ENCODE measurements at places on chromosomes 6 and 20.

DNA sequence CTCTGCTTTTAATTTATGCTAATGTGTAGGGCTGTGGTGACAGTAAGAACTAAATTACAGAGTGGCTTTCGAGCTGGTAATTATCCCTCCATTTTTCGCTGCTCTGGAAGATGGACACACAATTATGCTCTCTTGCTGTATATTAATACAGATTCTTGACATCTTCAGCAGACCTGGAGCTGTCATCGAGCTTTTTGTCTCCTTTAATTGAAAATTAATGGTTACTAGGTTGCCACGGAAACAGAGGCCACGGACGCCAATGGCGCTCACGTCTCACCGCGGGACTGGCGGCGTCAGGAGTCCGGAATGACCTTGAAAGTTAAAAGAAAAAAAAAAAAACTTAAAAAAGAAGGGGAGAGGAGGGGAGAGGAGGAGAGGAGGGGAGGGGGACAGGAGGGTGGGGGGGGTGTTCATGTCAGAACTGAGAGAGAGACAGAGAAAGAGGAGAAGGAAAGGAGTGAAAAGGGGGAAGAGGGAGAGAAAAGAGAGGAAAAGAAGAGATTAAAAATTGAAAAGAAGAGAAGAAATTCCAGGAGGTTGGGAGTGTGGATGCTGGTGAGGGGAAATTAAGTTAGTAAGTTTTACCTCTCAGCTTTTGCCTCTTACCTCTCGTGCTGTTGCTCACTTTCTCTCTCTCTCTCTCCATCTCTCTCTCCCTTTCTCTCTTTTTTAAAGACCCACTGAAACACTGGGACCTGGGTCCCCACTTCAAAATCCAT lies 22.1 kb upstream of the FOXP4 start:
- no peaks in the 10 kb centered on the region for H3K27me3 ChIP-seq
- H3K4me3 ChIP-seq: no peak overlapping the region
- no peak overlapping the region for H3K27ac ChIP-seq
- no peaks in the 10 kb centered on the region for H3K36me3 ChIP-seq
- H3K4me1 ChIP-seq: no peaks in the 10 kb centered on the region

GRCh38 chr6:5626727-5627426 lies 365.6 kb downstream of the FARS2 start:
- H3K36me3 ChIP-seq: no peaks in the 10 kb centered on the region
- no peak overlapping the region for H3K27ac ChIP-seq
- H3K27me3 ChIP-seq: no peaks in the 10 kb centered on the region
- no peak for DNase-seq
- H3K4me1 ChIP-seq: no peaks in the 10 kb centered on the region

DNA sequence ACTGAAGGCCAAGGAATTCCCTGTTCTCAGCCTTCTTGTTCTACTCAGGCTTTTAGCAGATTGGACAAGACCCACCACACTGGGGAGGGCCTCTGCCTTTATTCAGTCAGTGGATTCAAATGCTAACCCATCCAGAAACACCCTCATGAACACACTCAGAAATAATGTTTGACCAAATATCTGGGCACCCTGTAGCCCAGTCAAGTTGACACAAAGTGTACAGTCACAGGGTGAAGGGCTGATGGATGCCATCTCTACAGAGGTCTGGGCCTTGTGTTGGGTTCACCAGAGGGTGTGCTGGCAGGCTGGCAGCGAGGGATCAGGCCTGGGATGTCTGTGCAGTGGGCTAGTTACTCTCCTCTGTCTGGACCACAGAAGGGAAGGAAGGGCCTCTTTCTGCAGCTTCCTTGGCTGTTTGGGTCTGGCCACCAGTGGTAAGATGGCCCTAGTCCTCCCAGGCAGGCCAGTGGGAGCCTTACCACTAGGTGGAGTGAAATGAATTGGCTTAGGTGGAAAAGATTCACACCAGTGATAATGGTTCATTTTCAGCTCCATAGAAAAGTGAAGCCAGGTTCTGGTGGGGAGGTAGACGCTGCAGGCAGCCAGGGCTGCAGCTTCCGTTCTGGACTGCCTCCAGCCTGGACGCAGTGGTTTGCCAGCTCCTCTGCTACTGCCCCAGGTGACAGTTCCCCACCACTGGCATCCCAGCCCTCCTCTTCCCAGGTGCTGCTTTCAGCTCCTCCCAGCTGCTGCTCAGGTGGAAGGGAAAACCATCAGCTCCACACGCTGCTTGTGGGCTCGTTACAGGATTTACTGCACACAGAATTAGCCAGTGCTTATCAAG lies 9.2 kb downstream of the TUBB2A start:
- H3K4me1 ChIP-seq: no peaks in the 10 kb centered on the region
- no peak for DNase-seq
- no peaks in the 10 kb centered on the region for H3K36me3 ChIP-seq
- no peak overlapping the region for H3K4me3 ChIP-seq

- no peak overlapping the region for H3K4me3 ChIP-seq
- no peak overlapping the region for H3K27ac ChIP-seq
- H3K36me3 ChIP-seq: no peaks in the 10 kb centered on the region
- H3K4me1 ChIP-seq: peaks cover 17% of the 10 kb centered on the region
These were observed 70.4 kb upstream of the PTPN1 start for GRCh38 chr20:50439539-50440453.

DNA sequence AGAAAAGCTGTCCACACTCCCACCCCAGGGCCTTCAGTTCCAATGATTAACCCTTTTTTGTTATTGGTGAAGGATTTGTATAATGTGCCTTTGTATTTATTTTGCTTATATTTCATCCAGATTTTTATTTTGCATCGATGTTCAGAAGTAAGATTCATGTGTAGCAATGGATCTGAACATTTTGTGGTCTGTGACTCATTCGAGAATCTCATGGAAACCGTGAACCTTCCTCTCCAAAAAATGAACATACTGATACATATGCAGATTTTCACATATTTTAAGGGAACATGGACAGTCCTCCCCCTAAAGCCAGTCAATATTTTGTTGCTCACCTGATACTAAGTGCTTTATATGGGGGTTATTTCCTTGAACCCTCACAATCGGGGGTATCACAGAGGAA lies 421.8 kb upstream of the SOX4 start:
- no peaks in the 10 kb centered on the region for H3K36me3 ChIP-seq
- no peak for DNase-seq
- no peaks in the 10 kb centered on the region for H3K4me1 ChIP-seq
- H3K27me3 ChIP-seq: no peaks in the 10 kb centered on the region
- H3K27ac ChIP-seq: no peak overlapping the region
- H3K4me3 ChIP-seq: no peak overlapping the region

GRCh38 chr6:47043286-47043685 lies 1.2 kb upstream of the ADGRF1 start:
- H3K36me3 ChIP-seq: no peaks in the 10 kb centered on the region

DNA sequence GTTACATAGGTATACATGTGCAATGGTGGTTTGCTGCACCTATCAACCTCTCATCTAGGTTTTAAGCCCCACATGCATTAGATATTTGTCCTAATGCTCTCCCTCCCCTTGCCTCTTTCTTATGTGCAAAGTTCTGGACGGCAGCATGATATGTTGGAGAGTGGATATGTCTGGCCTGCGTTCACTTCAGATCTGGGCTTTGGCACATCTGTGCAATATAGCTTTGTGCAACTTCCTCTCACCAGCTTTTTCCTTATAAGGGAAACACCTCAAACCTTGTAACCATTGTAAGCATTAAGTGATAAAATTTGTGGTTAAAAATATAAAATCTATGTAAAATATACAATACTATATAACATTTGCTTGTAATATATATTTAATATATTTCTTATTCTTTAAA lies 288.0 kb downstream of the PHACTR1 start:
- H3K27ac ChIP-seq: no peak overlapping the region
- no peak for DNase-seq
- no peaks in the 10 kb centered on the region for H3K4me1 ChIP-seq
- H3K27me3 ChIP-seq: no peaks in the 10 kb centered on the region

DNA sequence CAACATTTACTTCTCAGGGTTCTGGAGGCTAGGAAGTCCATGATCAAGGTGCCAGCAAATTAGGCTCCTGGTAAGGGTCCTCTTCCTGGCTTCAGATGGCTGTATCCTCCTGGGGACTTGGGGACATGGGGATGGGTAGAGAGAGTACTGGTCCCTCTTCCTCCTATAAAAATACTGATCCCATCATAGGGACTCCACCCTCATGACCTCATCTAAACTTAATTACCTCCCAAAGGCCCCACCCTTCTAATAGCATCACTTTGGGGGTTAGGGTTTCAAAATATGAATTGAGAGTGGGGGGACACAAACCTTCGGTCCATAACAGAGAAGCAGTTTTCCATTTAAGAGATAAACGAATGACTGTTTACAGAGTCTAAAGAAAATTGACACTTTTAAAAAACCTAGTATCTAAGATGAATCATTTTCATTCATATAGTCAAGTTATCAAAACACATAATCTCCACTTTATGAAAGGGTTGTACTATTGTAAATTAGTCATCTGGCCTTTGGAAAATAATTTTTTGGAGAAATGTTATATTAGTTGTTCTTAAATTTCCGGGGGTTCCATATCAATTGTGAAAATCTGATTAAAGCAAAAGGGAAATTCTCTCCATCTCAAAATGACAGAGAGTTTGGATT lies 33.5 kb downstream of the ELOVL5 start:
- no peak overlapping the region for H3K27ac ChIP-seq
- no peak overlapping the region for H3K4me3 ChIP-seq
- H3K4me1 ChIP-seq: peaks cover 15% of the 10 kb centered on the region
- DNase-seq: no peak

DNA sequence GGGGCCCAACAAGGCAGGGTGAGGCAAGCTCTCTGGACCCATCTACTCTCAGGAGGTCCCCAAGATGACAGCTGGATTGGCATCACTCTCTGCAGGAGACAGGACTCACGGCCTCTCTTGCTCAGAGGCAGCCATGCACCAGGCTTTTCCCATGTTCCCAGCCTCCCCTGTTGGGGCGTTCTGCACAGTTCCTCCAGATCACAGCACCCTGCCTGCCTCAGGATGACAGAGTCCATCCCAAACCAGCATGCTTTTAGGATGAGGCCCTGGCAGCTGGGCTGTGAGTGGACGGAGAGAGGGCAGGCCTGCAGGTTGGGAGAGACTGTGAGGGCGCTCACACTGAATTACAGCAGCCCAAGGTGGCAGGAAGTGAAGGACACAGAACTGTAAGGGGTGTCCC lies 143.2 kb upstream of the MLN start:
- no peak overlapping the region for H3K4me3 ChIP-seq
- no peaks in the 10 kb centered on the region for H3K4me1 ChIP-seq
- no peaks in the 10 kb centered on the region for H3K27me3 ChIP-seq
- H3K36me3 ChIP-seq: no peaks in the 10 kb centered on the region

GRCh38 chr6:134178161-134179044 lies 126.0 kb upstream of the SLC2A12 start:
- peak overlapping the region; percentile 44 for H3K4me3 ChIP-seq
- DNase-seq: peak; percentile 90
- peaks cover 3% of the 10 kb centered on the region for H3K36me3 ChIP-seq

DNA sequence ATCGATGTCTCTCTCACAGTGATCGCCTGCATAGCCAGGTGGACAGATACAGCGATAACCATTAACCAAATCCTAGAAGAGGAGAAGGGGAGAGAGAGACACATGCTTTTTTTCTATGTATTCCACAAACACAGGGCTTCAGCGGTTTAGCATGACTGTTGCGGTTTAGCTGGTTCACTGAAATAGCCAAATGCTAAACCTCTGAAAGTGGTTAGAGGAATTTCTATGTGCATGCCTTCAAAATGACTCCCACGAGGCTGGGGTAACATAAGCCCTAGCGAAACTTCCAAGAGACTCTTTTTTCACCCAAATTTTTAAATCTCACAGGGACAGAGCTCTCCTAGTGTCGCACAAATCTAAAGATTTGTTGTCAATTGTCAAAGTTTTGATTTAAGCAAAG lies 25.1 kb downstream of the JAG1 start:
- peak overlapping the region; percentile 53 for H3K27ac ChIP-seq
- no peak for DNase-seq
- peaks cover 3% of the 10 kb centered on the region for H3K36me3 ChIP-seq
- no peaks in the 10 kb centered on the region for H3K27me3 ChIP-seq
- H3K4me1 ChIP-seq: peaks cover 24% of the 10 kb centered on the region

- no peaks in the 10 kb centered on the region for H3K27me3 ChIP-seq
- H3K4me3 ChIP-seq: no peak overlapping the region
- H3K4me1 ChIP-seq: no peaks in the 10 kb centered on the region
- no peaks in the 10 kb centered on the region for H3K36me3 ChIP-seq
- H3K27ac ChIP-seq: no peak overlapping the region
- DNase-seq: no peak
These were observed 52.4 kb downstream of the LY86 start for GRCh38 chr6:6640926-6641325.

DNA sequence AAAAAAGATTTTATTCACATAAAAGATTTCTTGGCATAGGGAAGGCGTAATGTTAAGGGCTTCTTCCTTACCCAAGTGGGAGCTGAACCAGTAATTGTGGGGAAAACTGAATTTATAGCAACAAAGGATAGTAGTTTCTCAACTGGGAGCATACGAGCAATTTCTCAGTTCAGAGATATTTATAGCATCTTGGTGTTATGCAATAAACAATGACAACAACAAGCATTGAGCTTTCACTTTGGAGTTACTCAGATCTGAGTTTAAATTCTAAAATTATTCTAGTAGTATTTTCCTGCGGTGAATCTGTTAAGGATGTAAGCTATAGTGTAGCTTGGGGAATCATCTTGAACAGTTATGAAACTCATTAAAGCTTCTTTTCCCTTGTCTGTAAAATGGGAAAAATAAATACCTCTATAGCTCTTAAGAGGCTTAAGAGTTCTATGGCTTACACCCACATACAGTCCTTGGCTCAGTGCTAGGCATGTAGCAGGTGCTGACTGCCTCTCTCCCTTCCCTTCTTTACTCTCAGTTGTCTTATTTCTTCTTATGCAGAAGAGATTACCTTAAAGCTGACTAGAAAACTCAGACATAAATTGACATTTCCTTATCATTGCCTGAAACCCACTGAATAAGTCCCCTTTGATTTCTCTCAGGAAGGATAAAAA lies 58.8 kb downstream of the SAMD5 start:
- no peaks in the 10 kb centered on the region for H3K27me3 ChIP-seq
- H3K27ac ChIP-seq: no peak overlapping the region
- H3K36me3 ChIP-seq: no peaks in the 10 kb centered on the region
- peaks cover 9% of the 10 kb centered on the region for H3K4me1 ChIP-seq
- no peak for DNase-seq

GRCh38 chr6:107646176-107646575 lies 156.3 kb downstream of the SOBP start:
- H3K4me1 ChIP-seq: no peaks in the 10 kb centered on the region
- H3K27me3 ChIP-seq: no peaks in the 10 kb centered on the region
- H3K4me3 ChIP-seq: no peak overlapping the region
- H3K36me3 ChIP-seq: no peaks in the 10 kb centered on the region
- peak overlapping the region; percentile 11 for H3K27ac ChIP-seq
- peak; percentile 73 for DNase-seq

- H3K27me3 ChIP-seq: no peaks in the 10 kb centered on the region
- H3K36me3 ChIP-seq: no peaks in the 10 kb centered on the region
These were observed 39.6 kb downstream of the HLA-F start for GRCh38 chr6:29762781-29763214.

DNA sequence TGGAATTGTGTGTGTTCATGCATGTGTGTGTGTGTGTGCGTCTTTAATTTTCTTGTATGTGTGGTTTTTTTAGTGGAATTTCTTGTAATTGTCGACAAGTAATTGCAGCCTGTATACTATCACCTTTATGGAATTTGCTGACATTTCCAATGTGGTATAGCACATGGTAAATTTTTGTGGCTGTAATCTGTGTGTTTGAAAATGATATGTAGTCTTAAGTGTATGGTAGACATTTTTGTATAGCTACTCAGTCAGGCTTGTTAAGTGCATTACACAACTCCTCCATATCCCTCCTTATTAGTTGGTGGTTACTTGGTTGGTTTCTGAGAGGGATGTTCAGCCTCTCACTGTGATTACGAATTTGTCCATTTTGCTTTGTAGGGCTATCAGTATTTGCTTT lies 384.5 kb upstream of the HSF2 start:
- DNase-seq: no peak
- no peaks in the 10 kb centered on the region for H3K36me3 ChIP-seq

- H3K4me1 ChIP-seq: peaks cover 40% of the 10 kb centered on the region
- H3K27me3 ChIP-seq: no peaks in the 10 kb centered on the region
- H3K36me3 ChIP-seq: no peaks in the 10 kb centered on the region
- no peak for DNase-seq
- H3K27ac ChIP-seq: no peak overlapping the region
These were observed 46.6 kb downstream of the DUSP22 start for GRCh38 chr6:338815-339262.
